ENCODE measurements at places on chromosomes 4 and X. TPM values are rescaled to one million over a fixed set of nuclear protein-coding genes. Genes with fewer than 3 reads are reported as not detected.

- no peak for DNase-seq
These were observed 15.2 kb downstream of the ASB11 start for GRCh38 chrX:15299941-15300851.

DNA sequence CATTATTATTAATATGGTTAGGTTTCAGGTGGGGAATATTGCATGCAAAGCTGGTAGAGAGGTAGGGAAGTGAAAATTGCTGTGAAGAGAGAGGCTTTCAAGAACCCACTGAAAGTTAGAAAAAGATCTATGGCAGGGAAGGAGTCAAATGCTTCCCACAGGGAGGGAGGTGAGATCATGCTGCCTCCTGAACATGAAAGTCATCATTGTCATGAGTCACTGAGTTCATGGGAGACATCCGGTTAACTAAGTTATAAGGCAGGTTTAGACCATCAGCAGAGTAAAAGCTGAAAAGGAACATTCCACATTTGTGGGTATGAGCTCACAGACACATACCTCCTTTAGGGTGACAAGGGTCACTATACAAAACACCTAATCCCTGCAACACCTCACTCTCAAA is 16.2 kb downstream of the GATB start:
- no peak for DNase-seq

DNA sequence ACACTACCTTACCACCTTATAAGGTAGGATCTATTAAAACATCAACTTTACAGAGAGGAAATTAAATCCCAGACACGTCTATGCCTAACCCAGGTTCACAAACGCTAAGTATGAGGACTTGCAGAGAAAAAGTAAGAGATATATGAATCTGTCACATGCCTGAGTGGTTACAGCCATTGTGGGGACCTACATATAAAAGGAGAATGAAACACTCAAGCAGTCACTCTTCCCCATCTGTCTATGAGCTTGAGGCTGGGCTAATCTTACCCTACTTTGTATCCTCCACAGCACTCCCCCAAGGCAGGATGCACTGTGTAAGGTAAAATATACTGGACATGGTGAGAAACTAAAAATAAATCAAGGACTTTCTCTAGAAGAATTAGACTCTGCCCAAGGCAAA is 339.9 kb downstream of the HNRNPD start:
- DNase-seq = no peak

DNA sequence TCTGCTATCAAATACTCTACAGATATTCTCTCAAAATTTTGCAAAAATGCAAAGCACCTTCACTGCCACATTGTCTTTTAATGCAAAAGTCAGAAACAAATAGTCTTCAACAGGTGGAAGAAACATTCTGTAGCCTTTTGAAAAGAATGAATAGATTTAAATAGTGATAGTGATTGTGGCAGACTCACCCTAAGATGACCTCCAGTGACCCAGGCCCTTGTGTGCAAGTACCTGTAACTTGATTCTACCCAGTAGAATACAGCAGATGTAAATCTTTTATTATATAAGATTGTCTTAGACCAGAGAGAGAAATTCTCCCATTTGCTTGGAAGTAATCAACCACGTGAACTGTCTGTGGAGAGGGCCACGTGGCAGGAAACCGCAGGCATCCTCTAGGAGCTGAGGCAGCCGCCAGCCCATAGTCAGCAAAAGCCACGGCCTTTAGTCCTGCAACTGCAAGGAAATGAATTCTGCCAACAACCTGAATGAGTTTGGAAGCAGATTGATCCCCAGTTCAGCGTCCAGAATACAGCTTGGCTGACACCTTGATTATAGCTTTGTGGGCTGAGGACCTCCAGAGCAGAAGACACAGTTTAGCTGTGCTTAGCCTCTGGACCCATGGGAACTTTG is 272.5 kb downstream of the ARHGAP10 start:
- DNase-seq = peak; percentile 35

DNA sequence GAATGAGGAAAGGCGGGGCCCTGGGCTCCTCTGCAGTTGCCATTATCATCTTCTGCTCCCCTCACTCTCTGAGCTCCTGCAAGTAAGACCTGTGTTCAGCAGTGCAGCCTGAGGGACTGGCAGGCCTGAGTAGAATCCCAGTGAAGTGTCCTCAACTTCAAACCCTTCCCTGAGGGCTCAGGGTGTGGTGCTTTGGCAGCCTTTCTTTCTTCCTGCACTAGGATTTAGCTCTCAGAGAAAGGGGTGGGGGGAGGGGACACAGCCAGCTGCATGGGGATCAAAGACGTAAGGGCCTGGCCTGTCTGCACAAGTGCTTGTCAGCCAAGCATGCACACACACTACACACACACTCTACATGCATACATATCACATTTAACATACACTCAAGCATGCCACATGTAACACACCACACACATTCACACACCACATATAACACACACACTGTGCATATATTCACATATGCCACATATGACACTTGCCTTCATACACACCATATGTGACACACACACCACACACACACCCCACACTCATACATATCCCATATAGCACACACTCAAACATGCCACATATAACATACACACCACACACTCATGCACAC is 223.4 kb upstream of the RPL34 start:
- no peak for DNase-seq

DNA sequence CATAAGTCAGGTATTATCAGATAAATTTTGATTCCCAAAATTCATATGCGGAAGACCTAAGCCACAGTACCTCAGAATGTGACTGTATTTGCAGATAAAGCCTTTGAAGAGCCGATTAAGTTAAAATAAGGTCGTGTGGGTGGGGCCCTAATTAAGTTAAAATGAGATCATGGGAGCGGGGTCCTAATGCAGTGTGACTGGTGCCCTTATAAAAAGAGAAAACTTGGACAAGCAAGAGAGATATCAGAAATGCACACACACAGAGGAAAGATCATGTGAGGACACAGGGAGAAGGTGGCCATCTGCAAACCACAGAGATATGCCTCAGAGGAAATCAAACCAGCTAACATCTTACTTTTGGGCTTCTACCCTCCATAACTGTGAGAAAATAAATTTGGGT is 236.1 kb downstream of the FBXO8 start:
- DNase-seq = no peak

- DNase-seq = no peak
These were observed 46.5 kb upstream of the RAB9B start for GRCh38 chrX:103878466-103879122.

DNA sequence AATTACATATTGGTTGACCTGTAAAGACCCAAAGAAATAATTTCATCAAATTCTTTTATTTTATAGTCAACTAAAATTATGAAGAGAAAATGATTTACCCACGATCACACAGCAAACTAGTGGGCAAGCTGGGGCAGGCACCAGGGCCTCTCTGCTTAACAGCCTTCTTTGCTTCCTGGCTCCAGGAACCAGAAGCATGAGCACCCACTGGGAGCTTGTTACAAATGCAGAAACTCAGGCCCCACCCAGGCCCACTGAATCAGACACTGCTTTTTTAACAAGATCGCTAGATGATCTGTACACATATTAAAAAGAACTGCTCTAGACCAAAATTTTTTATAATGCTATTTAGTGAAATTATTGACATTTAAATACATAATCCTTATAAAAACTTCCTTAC is 95.0 kb downstream of the GEMIN8 start:
- no peak for DNase-seq

Gene VCX2
- not detected for total RNA-seq

Data from left ventricle myocardium inferior (tissue), 1 donor.